Stimulated activated CD4-positive, alpha-beta T cell treated with anti-CD3 and anti-CD28 coated beads, Interleukin-4, amount 100 ng/mL, for 1 hour (primary cell): ENCODE measurements at places on chromosomes 11 and 22.

GRCh38 chr11:44749189-44749588, 22.4 kb downstream of the TSPAN18 start:
- DNase-seq: no peak

DNA sequence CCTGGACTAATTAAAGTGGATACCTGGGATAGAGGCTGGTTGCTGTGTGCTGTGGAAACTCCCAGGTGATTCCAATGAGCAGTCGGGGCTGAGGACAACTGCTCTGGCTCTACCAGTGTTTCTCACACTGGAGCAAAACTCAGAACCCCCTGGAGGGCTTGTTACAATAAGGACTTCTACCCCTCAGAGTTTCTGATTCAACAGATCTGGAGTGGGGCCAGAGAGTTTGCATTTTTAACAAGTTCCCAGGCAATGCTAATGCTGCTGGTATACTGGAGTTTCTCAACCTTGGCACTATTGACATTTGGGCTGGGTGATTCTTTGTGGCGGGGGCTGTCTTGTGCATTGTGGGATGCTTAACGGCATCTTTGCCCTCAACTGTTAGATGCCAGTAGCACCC, 353.7 kb downstream of the MIAT start:
- DNase-seq: no peak

DNA sequence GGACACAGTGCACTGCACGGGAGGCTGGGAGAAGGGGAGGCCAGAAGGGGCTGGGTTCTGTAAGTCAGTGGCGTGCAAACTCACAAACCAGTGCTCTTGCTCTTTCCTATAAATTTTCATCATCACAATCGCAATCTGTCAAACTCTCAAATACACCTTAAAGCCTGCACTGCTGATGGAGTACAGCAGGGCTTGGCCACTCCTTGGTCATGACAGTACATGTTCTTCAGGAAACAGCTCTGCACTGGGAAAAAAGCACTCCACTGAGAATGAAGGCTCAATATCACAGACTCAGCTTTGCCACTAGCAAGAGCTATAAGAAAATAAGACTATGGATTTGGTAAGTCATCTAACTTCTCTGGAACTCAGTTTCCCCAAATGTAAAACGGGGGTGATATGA, 111.0 kb downstream of the RBFOX2 start:
- DNase-seq: no peak

GRCh38 chr11:61869708-61870451, 21.5 kb downstream of the FADS3 start:
- DNase-seq: no peak

DNA sequence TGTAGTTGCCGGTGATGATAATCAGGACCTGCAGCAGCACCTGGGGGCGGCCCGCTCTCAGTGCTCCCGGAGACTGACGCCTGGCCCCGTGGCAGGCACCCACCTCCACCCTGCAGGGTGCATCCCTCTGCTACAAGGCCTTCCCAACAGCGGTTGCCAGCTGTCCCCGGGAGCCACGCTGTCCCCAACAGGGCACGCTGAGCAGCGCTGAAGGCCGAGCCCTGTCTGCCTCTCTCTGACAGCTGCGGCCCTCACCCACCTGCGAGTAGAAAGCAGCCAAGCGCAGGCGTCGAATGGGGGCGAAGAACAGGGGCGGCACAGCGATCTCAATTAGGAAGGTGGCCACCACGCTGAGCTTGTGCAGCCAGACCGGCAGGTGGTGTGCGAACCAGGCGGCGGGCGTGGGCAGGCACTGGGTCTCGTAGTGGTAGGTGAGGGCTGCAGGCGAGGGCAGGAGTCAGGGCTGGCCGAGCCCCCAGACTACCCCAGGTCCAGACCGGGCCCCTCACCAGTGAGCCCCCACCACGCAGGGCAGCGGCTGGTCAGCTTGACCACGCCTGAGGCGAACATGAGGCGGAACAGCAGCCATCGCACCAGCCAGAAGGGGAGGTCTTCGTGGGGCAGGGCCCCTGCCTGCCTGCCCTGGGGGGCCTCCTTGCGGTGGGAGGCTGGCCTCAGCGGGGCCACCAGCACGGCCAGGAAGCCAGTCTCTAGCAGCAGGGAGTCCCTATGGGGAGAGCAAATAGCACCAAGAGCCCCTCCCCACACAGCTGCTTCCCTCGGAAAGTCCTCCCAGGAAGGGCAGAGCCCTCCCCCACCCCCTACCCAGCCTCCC, 1.5 kb downstream of the LMF2 start:
- DNase-seq: no peak

- DNase-seq: no peak
Measured at GRCh38 chr11:68016904-68017817, 7.0 kb downstream of the ALDH3B1 start.

DNA sequence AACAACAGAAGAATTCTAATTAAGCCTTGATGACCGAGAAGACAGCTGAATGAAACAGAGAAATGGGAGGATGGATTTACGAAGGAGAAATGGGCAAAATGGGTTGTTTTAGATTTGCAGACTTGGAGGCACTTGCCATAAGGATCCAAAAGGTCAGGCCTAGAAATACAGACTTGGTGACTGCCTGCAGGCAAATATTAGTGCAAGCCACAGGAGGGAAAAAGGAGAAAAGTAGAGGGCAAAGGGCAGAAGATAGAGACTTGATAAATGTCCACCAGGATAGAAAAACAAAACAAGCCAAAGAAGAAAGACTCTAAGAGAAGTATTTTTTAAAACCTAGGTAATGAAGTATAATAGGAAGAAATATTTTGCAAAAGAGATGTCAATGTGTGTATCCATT, 13.1 kb downstream of the CCDC34 start:
- DNase-seq: no peak

DNA sequence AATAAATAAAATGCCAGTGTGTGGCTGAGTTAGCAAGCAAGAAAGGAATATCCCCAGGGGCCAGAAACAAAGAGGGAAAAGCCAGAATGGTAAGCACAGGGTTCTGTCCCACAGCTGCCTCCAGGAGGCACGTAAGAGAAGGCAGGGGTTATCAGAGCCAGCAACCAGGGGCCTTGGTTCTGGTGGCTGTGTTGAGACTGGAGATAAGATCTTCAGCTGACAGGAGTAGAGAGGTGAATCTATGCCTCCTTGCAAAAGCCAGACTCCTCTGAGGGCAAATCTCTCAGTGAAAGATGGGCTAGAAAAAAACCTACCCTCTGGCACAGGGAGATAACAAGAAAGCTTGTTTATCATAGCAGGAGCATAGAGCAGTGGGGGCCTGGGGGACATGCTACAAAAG, 29.8 kb upstream of the NFAM1 start:
- no peak for DNase-seq

GRCh38 chr11:113161711-113162591, 152.4 kb upstream of the TTC12 start:
- no peak for DNase-seq

DNA sequence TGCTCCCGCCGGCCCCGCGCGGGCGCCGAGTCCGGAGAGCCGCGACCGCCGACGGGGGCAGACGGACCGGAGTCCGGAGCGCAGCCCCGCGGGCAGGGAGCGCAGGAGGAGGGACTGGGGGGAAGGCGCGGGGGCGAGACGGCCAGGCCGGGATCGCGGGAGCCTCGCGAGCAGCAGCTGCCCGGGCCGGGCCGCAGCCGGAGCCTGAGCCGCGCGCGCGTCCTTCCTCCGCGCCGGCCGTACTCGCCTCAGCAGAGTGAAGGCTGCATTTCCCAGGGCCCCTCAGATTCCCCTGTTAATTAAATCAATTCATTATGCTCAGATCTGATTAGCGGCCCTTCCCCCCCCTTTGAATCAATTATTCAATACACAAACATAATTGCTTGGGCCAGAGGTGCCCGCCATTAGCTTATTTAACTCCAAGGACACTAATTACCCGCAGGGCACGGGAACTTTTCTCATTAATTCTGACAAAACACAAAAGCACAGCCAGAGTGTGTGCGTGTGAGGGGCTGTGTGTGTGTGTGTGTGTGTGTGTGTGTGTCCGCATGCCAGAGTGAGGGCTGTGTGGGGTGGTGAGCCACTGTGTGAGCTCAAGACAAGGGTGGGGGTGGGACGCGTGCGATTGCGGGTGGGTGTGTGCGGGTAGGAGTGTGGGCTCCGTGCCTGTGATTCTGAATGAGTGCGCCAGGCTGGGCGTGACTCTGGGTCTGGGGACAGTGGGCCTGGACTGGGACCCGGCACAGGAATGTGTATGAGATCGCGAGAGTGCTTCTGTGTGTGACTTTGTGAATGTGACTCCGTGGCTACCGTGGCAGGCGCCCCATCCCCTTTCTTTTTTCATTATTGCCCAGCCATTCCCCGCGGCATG, 5.1 kb upstream of the LMO1 start:
- no peak for DNase-seq

- DNase-seq: peak; percentile 71
Measured at GRCh38 chr22:37218771-37219411, 6.6 kb upstream of the SSTR3 start.

- no peak for DNase-seq
Measured at GRCh38 chr22:45686004-45686403, 14.4 kb downstream of the ATXN10 start.

DNA sequence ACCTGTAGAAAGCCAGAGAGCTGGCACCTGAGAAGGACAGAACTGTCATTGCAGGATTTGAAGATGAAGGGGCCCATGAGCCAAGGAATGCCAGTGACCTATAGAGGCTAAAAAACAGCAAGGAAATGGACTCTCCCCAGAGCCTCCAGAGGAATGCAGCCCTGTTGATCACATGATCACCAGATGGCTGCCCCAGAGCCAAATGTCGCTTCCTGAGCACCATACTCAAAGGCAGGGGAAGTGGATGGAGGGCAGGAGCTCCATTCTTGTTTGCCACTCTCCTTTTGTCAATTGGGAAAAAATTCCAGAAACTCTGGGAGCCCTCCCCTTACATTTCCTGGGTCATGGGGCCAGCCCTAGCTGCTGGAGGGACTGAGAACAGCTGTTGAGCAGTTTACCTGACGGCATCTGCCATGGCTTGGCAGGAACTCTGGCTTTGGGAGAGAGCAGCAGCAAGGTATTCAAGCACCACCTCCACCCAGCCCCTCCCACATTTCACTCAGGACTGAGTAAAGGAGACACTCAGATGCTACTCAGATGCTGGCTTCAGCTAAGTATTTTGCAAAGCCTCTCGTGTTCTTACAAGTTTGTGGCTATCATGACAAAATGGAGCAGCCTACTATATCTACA, 46.9 kb downstream of the DKK3 start:
- DNase-seq: no peak

DNA sequence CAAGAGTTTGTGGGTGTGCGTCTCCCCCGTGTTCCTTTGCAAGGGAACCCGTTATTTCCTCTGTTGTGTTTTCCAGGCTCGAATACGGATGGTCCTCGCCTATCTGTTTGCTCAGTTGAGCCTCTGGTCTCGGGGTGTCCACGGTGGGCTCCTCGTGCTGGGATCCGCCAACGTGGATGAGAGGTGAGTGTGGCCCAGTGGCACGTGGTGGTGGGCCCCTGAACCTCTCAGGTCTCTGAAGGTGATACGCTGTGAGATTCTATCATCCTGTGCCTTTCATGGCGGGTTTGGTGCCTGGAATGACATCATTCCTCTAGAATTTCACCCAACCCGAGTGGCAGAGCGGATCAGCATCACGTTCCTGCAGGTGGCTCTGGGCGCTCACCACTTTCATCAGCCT, 32.5 kb downstream of the NADSYN1 start:
- DNase-seq: no peak

DNA sequence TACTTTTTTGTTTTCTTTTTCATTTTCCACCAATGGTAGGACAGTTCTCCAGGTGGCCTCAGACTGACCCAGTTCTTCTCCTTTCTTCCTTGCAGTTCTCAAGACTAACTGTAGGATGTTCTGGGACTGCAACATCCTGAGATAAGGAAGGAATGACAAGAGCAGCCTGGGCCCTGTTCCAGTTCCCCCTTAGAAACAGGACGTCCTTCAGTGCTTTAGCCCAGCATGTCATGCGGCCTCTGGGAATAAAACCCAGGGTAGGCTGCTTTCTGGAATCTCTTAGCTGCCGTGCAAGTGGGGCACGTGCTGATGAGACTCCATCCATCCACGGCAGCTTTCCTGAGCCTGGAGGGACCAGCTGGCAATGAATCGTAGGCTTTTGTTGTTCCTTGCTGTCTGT, 24.0 kb upstream of the CADM1 start:
- DNase-seq: no peak

DNA sequence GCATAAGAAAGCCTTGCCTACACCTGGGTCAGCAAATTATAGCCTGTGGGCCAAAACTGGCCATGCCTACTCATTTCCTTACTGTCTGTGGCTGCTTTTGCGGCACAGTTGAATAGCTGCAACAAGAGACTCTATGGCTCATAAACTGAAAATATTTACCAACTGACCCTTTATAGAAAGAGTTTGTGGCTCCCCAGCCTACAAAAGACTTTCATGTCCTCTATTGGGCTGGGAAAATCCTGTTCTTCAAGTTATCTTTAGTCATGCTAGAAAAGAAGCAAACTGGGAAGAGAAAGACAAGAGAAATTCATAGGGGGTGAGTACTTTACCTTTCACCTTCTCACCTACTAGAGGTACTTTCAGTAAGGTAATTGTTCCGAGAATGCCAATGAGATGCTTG, 175.1 kb downstream of the SWAP70 start:
- no peak for DNase-seq

- DNase-seq: peak; percentile 44
Measured at GRCh38 chr11:8262552-8263108, 1.0 kb downstream of the LMO1 start.

DNA sequence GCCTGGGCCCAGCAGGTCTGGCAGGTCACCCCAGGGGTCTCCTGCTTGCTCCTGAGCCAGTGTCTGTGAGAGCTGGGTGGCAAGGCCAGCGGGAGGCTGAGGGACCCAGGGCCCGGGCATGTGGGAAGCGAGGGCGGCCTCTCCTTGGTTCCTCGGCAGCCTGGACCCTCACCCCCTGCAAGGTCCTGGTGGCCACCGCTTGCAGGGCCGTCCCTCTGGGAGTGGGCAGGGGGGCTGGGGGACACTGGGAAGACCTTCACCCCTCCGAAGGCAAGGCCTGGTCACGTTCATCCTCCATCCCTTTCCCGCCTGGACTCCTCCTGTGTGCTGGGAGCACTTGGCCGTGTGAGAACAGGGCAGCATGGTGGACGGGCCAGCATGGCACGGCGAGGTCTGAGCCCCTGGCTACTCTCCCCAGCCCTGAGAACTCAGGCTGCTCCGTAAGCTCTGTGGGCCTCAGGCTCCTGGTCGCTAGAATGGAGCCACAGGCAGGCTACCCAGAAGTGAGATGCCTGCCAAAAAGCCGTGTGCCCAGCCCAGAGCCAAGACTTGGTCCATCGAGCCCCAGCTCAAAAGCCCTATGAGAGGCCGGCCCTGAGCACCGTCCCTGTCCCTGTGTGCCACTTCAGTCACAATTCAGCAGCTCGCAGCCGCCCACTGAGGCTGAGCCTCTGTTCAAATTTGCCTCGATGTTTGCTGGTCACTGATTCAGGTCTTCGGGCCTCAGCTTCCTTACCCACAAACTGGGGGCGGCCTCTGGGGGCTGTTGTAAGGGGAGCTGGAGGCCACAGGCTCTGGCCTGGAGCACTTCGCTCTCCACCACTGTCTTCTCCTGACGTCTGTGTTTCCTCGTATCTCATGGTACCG, 45.0 kb downstream of the IGLL1 start:
- DNase-seq: no peak

DNA sequence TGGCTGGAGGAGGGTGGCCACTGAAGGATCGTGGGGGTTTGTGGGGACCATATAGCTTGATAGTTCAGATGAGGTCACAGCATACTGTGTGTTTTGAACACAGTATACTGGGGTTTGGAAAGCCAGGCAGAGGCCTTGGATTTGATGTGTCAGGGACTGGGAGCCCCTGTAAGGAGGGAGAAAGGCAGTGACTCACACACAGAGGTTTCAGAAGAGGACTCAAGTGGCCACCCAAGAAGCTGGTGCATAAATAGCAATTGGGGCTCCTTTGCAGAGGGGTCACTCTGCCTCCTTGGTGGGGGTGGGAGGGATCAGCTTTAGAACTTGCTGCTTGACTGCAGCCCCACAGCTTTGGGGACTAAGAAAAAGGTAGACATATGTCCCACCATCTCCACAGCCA, 39.3 kb downstream of the SLC5A1 start:
- no peak for DNase-seq
